ENCODE measurements at places on chromosomes 2 and 18.

DNA sequence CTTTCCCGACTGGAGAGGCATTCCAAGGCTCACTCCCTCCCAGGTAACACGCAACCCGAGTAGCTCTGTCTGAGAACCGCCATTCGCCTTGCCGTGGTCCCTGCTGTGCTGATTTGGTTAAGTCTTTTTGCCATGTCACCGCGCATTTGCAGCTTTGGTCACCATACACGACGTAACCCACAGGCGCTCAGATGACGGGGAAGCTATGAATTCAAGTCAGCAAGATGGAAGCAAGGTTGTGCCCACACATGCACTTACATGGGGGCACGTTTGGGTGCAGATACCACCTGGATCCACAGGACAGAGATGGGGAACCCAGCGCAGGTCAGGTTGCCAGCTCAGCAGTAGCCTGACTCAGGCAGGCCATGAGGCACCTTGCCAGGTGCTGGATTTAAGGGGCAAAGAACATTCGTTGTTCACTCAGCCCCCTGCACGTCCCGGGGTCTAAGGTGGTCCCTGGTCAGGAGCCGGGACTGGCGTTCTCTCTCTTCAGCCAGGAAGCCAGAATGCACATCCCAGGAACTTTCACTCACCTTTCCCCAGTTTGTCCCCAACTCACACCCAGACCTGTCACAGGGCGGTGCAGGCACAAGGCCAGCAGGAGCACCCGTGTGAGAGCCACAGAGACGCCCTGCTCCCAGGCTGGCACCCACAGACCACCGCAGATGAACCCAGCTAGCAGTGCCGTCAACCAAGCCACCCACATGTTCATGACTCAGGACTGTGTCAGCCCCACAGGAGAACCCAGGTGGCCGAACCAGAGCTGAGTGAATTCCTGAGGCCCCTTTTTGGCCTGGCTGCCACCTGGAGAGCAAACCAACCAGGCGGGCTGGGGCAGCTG, 19.9 kb downstream of the SNED1 start:
- DNase-seq, result peak; percentile 90

- DNase-seq, result no peak
These were observed 85.3 kb downstream of the LRRFIP1 start for GRCh38 chr2:237712477-237713377.

DNA sequence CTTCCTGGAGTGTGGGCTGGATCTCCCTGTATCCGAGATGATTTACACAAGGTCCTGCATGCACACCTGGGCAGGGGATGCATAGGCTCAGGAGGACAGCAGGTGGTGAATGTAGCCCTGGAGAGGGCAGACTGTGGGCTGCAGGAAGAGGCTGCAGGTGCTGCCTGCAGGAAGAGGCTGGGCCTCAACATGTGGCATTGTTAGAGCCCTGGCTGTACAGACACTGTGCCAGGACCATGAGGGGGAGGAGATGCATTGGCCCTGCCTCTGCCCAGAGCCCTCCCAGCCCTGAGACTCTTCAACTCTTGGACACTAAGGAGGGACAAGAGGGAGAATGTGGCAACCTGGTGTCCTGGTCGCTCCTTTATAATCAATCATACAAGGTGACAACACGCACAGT, 392.8 kb downstream of the TNS1 start:
- no peak for DNase-seq

DNA sequence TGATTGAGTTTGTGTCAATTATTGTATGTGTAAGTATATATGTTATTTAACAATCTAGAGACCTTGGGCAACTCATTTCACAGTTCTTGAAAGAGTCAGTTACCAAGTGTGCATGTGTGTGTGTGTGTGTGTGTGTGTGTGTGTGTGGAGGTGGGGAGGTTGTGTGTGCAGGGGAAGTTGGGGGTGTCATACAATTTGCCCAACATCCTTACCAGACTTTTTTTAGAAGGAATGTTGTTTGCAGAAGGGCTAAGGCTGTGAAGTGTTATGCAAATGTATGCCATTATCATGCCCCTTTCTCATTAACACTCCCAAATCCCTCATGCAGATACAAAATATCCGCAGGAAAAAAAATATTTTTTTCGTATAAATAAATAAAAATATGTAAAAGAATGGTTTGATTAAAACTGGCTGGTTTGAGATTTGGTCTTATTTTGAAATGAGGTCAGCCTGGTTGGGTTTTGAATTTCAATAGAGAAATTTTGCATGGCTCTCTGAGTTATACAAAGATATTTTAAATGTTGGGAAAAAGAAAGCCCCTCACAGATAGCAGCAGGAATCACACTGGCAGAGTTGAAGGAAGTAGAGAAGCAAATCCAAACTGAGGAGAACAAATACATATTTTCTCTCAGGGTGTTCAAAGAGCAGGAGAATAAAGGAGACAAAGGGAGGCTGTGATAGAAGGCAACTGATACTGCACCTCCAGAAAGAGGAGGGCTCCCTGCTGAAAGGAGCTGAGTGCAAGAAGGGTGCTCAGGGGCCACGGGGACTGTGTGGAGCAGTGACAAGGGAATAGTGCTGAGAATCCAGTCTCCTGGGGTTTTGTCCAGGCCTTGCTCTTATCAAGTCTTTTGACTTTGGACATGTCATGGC, 1365.5 kb upstream of the CELF4 start:
- DNase-seq, result no peak

DNA sequence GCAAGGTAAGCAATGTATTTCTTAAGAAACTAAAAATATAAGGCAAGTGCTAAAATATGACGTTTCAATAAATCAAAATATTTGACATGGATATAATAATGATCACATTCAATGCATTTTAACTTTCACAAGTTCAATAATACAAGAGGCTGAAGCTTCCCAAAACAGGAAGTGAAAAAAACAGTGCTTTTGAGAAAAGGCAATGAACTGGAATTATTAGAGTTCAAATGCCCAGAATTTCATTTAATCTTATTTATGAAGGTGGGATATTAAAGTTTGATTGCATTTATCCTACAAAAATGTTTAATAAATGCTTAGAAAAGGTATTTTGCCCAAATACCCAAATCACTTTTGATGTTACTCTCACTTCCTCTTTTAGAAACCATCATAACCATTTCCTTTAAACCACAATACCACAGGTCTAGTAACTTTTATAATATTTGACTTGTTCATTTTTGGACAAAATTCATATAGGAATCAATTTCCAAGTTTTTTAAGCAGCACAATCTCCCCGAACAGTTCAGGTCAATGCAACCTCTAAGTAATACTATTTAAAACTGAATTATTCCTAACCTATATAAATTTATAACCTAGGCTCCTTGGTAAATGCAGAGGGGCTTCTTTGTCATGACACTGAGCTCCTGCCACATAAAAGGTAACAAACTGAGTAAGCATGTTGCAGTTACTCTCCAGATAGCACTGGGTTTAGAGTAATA, 2.1 kb downstream of the NCKAP1 start:
- DNase-seq, result no peak

- no peak for DNase-seq
These were observed 2.1 kb downstream of the ZNF532 start for GRCh38 chr18:58866773-58867150.

DNA sequence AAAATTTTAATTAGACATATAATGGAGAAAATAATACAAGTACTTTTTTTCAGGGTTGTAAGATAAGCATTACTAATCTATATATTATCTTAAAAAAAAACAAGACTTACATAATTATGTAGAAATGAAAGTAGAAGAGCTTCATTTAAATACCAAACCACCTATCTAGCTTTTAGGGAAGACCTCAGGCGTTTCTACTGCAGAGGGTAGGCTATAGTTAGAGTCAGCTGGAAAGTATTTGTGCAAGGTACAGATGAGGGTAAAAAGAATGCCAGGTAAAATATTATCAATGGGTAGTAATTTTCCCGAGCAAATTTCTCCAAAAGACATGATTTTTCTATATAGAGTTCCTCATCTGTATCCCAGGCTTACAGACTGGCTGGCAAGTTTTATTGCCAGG, 30.5 kb upstream of the SLC39A10 start:
- no peak for DNase-seq

- DNase-seq, result no peak
These were observed 213.4 kb downstream of the GPD2 start for GRCh38 chr2:156649596-156649995.

- DNase-seq, result no peak
These were observed 42.2 kb upstream of the IL1RL1 start for GRCh38 chr2:102269200-102269524.

Measured in SJSA1 (cell line).